Nephron progenitor cell (in vitro differentiated cells): ENCODE measurements at places on chromosomes 2 and 18.

DNA sequence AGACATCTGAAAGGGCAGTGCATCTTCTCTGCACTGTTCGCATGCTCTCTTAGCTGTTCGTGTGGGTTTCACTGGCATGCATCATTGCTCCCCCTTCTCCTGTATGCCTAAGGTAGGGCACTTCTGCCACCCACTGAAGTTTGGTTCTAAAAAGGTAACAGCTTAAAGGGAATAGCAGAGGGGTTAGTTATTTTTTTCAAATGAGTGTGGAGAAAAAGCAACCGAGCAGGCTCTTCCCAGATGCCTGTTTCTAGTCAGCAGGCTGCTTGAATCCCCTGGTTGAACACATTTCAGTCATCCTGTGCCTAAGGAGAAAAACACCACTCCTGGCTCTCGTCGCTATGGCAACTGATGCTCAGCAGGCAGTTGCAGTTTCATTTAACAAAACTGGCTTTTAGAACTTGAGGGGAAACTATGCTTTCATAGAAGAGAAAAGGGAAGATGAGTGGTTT is 69.8 kb upstream of the GALNT3 start:
- DNase-seq = no peak

DNA sequence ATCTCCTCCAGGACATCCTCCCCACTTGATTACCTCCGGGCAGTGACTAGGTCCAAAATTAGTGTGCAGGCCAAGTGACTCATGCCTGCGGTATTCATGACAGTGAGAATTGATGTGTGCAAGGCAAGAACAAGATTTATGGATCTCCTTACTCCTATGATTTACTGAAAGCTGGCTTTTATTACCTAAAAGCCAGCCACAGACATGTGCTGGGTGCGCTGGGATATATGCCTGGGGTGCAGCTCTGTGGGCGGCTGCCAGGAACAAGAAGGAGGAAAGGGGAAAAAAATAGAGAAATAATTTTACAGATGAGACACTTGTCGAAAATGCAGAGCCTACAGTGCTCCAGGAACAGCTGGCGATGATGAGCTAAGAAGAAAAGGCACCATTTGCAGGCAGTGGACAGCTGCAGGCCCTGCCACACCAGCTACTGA is 359.3 kb downstream of the CMPK2 start:
- no peak for DNase-seq

DNA sequence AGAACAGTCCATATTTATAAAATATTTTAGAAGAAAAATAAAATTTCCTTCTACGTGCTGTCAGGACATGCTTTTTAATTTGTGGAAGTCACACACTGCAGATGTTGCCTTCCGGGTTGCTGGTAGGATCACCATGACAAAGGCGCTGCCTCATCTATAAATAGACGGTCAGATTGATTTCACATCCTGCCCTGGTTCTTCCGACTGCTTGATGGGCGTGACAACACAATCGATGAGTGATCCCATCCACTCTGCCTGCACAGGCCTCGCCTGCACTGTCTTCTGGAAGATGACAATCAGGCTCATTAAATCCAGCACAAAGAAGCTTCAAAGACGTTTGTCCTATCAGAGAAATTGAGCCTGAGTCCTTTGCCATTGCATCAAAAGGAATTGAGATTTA is 318.9 kb upstream of the TRIB2 start:
- no peak for DNase-seq

DNA sequence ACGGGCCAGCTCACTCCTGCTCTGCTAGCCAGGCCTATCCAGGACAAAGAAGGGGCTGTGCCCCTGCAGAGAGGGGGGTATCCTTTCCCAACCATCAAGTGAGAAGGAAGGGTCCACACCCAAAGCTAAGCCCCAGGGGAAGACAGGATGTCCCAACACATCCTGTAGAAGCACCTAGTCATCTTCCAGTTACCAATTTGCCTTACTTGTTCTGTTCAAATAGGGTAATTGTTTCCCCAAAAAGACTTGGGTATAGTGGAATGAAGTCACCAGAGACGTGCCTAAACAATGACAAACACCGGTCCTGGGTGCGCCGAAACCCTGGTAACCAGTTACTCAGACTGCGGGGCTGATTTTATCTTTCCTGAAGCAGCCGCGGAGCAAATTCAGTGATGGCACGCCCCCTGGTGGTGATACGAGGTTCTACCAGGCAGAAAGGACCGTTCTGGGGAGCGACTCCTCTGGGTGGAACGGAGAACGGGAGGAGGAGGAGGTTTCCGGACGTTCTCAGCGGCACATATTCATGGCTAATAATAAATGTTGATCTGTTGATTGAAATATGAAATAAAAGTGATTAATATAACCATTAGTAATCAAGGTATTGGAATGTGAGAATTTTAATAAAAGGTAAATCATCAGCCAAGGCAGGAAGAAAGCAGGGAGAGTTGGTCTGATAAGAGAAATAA is 109.3 kb upstream of the STON1 start:
- DNase-seq = peak; percentile 91

GRCh38 chr2:208183972-208184705 is 5.7 kb downstream of the C2orf80 start:
- DNase-seq = no peak

DNA sequence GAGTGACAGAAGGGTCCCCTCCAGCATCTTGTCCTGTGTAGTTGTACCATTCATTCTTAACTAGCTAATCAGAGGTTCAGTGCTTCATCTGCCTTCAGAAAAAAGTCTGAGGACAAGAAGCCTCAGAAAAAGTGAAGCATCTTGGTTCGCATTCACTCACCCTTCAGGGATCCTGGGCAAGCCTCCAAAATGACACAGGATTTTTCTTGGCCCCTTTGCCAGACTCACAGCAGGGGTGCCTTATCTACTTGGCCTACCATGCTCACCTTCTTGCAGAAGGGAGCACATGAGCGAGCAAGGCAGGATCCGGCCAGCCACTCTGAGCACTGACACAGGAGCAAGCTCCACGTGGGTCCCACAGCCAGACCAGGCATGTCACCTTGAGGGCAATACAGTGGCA is 43.1 kb upstream of the XDH start:
- no peak for DNase-seq

GRCh38 chr2:195343540-195343939 is 313.5 kb upstream of the SLC39A10 start:
- DNase-seq = no peak

DNA sequence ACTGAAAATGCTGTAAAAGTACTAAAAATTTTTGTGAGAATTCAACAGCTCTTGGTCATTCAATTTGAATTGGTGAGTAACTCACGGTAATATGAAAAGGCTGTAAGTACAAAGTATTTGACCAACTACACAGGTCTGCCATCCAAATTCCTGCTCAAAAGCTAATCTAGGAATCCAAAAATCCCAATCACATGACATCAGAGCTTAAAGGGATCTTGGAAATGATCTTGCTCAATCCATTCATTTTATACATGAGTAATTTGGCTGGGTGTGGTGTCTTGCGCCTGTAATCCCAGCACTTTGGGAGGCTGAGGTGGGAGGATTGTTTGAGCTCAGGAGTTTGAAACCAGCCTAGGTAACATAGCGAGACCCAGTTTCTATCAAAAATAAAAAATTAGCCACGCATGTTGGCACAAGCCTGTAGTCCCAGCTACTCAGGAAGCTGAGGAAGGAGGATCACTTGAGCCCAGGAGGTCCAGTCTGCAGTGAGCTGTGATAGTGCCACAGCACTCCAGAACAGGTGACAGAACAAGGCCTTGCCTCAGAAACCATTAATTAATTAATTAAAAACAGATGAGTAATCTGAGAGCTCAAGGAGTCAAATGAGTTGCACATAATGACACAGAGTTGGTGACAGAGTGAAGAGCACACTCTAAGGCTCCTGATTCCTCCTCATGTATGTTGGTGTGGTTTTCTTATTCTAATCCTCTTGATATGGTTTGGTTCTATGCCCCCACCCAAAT is 19.8 kb downstream of the SPIRE1 start:
- DNase-seq = no peak

DNA sequence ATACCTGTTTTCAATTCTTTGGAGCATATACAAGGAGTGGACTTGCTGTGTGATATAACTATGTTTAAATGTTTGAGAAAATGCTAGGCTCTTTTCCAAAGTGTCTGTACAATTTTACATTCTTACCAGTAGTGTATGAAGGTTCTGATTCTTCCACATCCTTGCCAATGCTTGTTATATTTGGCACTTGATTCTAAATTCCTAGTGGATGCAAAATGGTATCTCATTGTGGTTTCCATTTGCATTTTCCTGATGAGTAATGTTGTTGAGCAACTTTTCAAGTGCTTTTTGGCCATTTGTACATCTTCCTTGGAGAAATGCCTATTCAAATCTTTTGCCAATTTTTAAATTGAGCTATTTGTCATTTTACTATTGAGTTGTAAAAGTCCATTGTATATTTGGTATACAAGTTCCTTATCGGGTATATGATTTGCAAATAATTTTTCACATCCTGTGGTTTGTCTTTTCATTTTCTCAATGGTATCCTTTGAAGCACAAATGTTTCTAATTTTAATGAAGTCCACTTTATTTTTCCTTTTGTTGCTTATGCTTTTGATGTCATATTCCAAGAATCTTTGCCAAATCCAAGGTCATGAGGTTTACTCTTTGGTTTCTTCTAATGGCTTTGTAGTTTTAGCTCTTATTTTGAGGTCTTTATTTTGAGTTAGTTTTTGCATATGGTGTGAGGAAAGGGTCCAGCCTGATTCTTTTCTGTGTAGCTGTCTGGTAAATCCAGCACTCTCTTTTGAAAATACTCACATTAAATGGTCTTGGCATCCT is 33.2 kb upstream of the CWC22 start:
- DNase-seq = no peak

GRCh38 chr2:204135752-204136151 is 199.2 kb downstream of the ICOS start:
- DNase-seq = no peak

GRCh38 chr2:13682540-13683272 is 949.8 kb upstream of the LRATD1 start:
- DNase-seq = no peak

GRCh38 chr2:25230198-25230947 is 62.0 kb upstream of the POMC start:
- no peak for DNase-seq

GRCh38 chr2:7658486-7658885 is 741.3 kb downstream of the RNF144A start:
- DNase-seq = no peak

GRCh38 chr2:43461453-43462073 is 134.3 kb downstream of the THADA start:
- no peak for DNase-seq

- no peak for DNase-seq
Observed at GRCh38 chr18:37980556-37980955, 415.0 kb upstream of the CELF4 start.

DNA sequence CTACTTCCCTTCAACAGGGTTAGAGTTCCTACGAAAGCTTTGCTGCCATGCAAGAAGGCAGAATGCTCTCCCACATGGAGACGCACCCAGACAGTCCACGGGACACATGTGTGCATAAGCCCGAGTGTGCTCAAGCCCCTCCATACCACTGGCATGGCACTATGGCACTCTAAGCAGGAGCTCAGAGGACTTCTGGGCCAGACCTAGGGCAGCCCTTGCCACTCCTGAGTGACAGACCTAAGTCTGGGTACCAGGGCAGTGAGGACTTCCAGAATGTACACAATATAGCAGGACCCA is 11.4 kb upstream of the ARID5A start:
- DNase-seq = no peak

- no peak for DNase-seq
Observed at GRCh38 chr2:201432038-201432620, 19.1 kb downstream of the TRAK2 start.

- DNase-seq = no peak
Observed at GRCh38 chr2:25313711-25314513, 27.8 kb downstream of the DNMT3A start.

DNA sequence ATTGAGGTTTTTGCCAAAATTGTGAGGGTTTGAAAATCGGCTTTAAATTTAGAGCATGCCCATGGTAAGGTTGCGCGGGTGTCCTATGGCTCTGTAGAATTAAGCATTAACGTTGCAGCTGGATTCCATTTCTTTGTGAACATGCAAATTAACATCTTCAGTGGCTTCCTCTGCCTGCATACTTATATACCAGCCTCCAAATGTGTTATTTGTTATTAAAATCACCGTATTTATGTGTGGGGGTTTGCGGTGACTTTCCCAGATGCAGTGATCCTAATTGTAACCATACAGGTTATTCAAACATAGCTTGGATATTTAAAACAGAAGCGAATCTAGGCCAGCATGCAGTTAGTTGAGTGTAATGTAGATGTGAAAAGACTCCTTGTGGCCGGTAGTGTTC is 80.2 kb downstream of the TGOLN2 start:
- no peak for DNase-seq

- DNase-seq = no peak
Observed at GRCh38 chr2:189152483-189152882, 27.1 kb downstream of the COL5A2 start.

DNA sequence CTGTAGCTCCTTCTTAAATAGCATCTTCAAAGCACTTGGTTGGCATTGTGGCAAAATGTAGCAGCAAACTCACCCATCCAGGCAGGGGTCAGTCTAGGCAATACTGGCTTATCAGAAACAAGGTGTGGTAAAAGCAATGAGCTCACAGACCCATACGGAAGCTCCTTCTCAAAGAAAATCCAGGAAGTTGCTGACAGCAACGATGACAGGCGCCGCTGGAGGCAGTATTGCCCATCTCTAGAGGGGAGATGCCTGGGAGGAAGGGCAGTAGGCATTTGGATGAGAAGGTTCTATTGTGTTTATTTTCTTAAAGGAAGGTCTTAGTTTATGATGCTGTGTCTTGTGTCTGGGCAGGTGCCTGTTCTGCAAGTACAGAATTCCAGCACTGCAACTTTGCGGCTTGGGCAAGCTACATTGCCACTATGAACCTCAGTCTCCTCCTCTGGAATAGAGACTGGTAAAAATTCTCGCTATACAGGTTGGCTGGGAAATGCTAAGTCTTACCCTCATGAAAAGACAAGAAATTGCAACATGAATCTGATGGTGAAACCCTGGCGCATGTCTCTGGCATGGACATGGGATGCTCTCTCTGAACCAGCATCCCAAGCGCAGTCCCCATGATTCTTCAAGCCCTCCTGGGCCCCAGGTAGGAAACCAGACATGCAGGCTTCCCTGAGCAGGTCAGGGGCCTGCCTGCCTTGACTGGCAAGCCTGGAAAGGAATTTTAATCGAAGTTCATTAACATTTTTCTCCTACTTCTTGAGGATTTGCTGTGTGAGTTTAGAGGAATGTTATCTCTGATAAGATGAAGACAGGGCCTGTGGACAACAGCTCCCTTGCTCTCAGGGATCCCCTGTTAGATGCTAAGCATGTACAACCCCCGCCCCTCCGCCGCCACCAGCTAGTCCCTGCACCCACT is 156.0 kb downstream of the TFCP2L1 start:
- DNase-seq = peak; percentile 61

GRCh38 chr18:54528942-54529376 is 62.1 kb upstream of the DYNAP start:
- DNase-seq = no peak

- DNase-seq = no peak
Observed at GRCh38 chr2:212181646-212182045, 357.0 kb downstream of the ERBB4 start.

DNA sequence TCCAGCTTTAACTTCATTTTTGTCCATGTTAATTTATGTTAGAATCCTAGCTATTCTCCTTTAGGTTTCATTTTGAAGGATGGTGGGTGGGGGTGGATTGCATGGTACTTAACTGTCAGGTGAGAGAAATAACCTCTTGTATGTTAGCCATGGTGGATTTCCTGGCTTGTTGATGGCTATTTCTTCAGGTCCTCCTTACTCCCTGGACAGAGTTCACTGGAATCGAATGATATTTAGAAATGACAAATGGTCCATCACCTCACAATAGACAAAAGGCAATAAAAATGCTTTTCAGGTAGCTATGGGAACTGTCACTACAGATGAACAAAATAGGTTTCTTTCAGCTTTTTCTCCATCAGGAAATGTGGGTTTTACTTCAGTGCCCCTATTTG is 91.7 kb downstream of the EML6 start:
- DNase-seq = no peak

GRCh38 chr2:198374375-198375082 is 570.1 kb downstream of the PLCL1 start:
- DNase-seq = peak; percentile 55
